ENCODE measurements at places on chromosomes 4 and X.

DNA sequence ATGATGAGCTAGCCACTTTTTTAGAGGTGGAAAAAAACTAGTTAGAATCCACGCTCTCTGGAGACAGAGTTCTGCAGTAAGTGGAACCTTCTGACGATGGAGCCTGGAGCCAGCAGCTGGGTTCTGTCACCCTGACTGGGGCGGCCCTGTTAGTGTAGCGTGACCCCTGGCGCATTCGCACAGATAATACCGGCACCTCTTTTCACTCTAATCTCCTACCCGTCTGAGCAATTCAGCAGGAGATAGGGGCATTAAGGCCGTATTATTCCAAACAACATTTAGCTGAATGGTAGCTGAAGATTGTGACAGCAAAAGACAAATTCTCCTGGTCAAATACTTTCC, 292.6 kb downstream of the FBXO8 start:
- no peak for DNase-seq

DNA sequence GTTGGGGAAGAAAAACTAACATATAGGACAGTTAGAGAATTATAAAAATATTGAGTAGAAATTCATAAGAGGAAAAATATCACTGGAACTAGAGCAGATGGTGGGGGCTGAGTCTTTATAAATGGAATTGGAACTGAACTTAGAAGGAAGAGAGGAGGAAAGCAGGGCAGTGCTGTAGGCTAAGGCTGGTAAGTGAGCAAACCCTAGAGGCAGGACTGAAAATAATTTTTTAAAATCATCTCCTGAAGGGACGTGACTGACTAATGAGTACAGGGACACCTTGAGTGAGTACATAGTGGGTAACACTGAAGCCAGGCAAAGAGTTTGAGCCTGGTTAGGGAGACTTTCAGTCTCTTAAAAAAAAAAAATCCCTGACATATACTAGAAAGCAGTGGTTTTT, 63.3 kb downstream of the GALNT7 start:
- DNase-seq, result no peak

DNA sequence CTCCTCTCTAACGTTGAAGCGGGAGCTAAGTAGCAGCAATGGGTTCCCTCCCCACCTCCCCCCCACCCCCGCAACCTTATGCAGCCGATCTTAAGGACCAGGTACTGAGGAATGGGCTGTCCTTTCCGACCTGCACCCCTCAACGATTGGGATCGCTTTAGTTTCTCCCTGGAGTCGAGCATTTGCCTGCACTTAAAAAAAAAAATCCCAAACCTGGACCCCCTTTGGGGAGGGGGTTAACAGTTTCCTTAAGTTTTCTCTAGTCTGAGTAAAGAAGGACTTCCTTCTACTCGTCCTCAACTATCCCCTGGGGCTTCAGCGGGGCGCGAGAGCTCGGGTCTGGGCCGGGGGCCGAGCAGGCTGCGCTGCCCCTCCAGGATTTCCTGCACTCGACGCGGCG, 25.7 kb upstream of the BCORL1 start:
- DNase-seq, result no peak

GRCh38 chr4:73575660-73576059, 44.6 kb downstream of the RASSF6 start:
- DNase-seq, result no peak

- DNase-seq, result no peak
These were observed 818.9 kb upstream of the LCORL start for GRCh38 chr4:18840481-18840880.

- no peak for DNase-seq
These were observed 2.4 kb downstream of the FAM241A start for GRCh38 chr4:112147697-112148096.

DNA sequence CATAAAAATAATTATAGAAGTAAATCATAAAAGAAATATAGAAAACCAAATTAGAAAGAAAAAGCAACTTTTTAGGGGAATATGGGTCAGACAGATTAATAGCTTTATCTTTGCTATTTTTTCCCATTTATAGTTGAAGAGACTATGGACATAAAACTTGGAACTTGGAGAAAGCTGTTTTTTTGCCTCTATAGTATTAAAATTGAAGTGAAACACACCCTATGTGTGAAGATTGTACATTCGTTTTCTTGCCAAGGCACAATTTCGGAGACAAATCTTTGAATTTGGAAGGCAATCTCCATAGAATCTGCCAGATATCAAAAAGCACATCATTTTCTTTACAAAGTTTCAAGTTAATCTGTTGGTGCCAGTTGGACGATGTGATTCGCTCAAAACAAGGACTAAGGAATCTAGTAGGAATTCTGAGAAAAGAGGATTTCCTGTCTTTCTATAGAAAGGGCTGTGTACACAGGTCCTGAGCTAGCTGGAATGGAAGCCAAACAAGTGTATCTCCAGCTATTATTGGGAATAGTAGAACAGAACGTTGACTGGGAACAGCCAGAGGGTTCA, 156.3 kb downstream of the SLC7A11 start:
- DNase-seq, result no peak

DNA sequence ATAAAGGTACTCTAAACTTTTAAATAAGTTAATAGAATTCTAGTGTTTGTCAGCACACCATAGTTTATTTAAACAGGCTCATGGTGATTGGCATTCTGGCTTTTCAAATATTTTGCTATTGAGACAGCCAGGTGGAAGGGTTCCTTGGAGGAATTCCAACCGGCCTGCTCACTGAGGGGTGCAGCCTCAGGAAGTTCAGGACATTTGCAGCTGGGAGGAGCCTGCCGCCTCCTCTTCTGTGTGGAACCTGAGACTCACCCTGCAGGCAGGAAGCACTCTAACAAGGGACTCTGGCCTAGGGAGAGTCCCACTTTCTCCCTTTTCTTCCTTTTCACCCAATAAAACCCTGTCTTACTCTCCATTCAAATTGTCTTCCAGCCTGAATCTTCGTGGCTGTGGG, 1328.0 kb downstream of the FSTL5 start:
- no peak for DNase-seq

DNA sequence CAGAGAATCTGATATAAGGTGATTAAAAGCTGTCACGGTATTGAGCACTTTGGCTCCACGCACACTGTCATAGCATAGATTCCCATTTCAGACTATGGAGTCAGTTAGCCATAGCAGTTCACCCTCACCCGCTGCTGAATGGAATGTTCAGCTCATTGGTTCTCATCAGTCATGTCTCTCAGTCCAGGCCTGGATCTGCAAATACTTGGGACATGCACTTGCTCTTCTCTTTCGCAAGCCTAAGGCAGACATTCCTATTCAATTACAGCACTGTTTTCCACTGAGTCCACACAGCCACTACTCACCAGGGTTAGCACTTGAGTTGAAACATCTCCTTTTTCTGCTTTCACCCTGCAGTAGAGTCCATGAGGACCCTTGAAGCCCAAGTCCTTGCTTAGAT, 30.6 kb upstream of the SCML1 start:
- no peak for DNase-seq

- DNase-seq, result no peak
These were observed 38.4 kb downstream of the FAT4 start for GRCh38 chr4:125353131-125353530.

- DNase-seq, result no peak
These were observed 50.5 kb upstream of the RAB33B start for GRCh38 chr4:139403462-139403861.

- DNase-seq, result no peak
These were observed 63.5 kb upstream of the WDR17 start for GRCh38 chr4:176002007-176002613.

DNA sequence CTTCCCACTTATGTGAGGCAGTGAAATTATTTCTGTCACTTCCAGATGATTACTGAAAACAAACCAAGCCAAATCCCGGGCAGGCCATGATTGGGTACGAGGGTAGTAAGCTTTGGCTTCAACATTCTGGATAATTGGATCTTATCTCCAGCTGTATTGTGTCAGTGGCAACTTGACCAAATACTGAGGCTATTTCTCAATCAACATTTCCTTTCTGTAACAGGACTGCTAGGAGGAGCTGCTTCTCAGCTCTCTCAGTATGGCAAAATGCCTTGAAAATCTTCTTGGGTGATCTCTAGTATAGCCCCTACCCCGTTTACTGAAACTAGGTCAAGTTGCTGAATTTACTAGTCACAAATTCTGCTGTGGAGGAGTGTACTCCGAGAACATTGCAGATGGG, 169.3 kb upstream of the FRMPD4 start:
- DNase-seq, result no peak

- no peak for DNase-seq
These were observed 59.9 kb downstream of the COQ2 start for GRCh38 chr4:83224502-83225197.

- DNase-seq, result no peak
These were observed 71.5 kb upstream of the DDX60 start for GRCh38 chr4:168390041-168390440.

GRCh38 chr4:175277816-175278215, 359.7 kb downstream of the ADAM29 start:
- no peak for DNase-seq

GRCh38 chr4:154983714-154984113, 202.6 kb downstream of the RBM46 start:
- no peak for DNase-seq

- no peak for DNase-seq
These were observed 443.4 kb downstream of the PDGFC start for GRCh38 chr4:156528216-156528615.

DNA sequence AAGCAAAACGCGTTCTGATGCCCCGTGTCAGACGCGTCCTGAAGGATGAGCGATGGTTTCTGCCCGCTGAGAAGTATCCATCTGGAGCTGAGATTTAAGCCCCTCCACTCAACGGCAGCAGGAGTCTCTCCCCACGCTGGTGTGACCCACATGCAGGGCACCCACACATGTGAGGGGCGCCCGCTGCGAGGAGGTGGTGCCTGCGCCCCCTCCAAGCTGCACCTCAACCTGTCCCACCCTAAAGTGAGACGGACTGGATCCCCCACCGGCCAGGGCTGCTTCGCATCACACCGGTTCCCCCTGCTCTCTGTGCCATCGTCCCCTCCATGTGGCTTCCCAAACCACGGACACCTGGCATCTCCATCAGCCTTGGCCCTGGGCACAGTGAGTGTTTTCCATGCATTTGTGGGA, 4.5 kb upstream of the PDE6B start:
- DNase-seq, result no peak

DNA sequence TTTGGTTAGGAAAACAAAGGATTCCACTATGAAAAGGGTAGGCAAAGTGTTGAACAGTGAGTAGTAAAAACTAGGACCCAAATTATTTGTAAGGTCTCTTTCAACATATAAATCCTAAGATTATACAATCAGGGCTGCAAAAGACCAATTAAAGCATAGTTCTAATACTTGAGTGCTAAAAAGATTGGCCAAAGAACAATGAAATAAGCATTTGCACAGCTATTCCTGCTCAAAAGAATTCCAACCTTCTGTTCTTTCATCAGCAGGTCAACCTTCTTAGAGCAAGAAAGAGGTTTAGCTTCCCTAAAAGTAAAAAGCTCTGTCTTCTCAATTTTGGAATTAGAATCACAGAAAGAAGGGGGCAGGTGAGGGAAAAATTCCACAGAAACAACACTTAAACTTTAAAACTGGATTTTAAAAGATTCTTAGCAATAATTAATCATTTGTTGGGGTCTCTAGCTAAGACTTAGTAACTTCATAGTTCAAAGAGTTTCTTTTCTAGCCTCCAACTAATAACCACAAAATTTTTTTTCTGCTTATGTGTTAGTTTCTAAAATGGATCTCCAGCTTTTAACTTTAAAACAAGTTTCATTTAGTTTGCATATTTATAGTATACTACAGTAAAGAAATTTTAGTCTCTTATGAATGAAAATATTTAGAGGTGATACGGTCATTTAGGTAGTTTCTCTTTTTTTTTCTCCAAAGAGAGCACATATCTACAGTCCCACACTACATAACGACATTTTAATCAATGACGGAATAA, 16.3 kb downstream of the TSPAN5 start:
- DNase-seq, result no peak

GRCh38 chr4:165289423-165289785, 38.1 kb upstream of the MSMO1 start:
- no peak for DNase-seq

- DNase-seq, result no peak
These were observed 196.6 kb upstream of the GABRA2 start for GRCh38 chr4:46586566-46586965.

- peak; percentile 87 for DNase-seq
These were observed at the start of gene CD99L2 for GRCh38 chrX:150898343-150899190. Gene CD99L2, minus strand, starts transcription at chrX:150898668. Its CDS starts 80 bp downstream, at chrX:150898588.

DNA sequence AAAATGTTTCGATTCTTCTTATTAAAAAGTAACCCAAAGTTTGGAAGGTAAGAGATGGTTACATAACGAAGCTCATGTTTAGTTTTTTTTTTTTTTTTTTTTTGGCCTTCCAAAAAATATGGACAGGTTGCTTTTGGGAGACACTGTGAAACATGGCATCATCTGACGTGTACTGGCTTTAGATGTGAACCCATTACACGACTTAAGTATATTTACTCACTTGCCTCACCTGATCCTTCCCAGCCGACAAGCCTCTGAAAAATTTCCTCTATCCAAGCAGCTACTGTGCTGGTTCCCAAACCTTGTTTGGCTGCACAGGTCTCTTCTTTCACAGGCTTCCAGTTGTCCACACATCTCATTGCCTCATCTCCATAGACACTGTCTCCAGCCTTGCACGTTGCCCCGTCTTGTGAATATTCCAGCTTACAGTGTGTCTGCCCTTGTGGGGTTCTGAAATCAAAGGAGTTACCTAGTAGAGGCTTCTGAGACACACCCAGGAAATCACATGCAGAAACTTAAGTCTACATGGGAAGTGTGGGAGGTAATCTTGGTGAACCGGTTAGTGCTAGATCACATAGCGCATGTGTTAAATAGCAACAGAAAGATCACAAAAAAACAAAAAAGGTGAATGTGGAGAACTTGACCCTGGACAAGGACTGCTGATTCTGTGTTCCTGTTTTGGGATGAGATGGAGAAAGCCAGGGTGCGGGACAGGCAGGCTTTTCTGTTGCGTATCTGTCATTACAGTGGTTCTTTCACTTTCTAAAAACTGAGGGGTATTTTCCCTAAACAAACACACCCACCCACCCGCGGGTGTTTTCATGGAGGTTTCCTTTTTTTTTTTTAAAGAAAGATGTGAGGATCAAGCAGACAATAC, 328.6 kb downstream of the ARHGAP10 start:
- no peak for DNase-seq

DNA sequence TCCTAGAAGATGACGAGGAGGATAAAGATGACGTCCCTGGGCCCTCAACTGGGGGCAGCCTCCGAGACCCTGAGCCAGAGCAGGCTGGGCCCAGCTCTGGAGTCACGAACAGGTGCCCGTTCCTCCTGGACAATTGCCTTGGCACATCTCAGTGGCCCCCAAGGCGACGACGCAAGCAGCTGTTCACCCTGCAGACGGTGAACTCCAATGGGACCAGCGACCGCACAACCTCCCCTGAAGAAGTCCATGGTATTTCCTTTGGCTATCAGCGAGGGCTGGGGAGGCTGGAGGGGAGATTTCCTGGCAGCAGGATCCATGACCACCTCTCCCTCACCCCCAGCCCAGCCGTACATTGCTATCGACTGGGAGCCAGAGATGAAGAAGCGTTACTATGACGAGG, 11.9 kb downstream of the USP11 start:
- peak; percentile 1 for DNase-seq

GRCh38 chrX:71320126-71320525, 18.6 kb downstream of the ITGB1BP2 start:
- no peak for DNase-seq

- DNase-seq, result no peak
These were observed 312.0 kb downstream of the CAMK2D start for GRCh38 chr4:113449410-113449974.

GRCh38 chr4:76197971-76198410, 15.6 kb downstream of the SCARB2 start:
- peak; percentile 14 for DNase-seq
